B cell (primary cell): ENCODE measurements at places on chromosomes 7 and 10. TPM values are rescaled to one million over a fixed set of nuclear protein-coding genes. Genes with fewer than 3 reads are reported as not detected.

GRCh38 chr10:62873866-62874265, 57.7 kb upstream of the EGR2 start:
- no peak for DNase-seq

- no peak for DNase-seq
Observed at GRCh38 chr10:17425584-17426262, 28.7 kb downstream of the ST8SIA6 start.

GRCh38 chr10:131750171-131750895, 150.5 kb upstream of the PPP2R2D start:
- no peak for DNase-seq

DNA sequence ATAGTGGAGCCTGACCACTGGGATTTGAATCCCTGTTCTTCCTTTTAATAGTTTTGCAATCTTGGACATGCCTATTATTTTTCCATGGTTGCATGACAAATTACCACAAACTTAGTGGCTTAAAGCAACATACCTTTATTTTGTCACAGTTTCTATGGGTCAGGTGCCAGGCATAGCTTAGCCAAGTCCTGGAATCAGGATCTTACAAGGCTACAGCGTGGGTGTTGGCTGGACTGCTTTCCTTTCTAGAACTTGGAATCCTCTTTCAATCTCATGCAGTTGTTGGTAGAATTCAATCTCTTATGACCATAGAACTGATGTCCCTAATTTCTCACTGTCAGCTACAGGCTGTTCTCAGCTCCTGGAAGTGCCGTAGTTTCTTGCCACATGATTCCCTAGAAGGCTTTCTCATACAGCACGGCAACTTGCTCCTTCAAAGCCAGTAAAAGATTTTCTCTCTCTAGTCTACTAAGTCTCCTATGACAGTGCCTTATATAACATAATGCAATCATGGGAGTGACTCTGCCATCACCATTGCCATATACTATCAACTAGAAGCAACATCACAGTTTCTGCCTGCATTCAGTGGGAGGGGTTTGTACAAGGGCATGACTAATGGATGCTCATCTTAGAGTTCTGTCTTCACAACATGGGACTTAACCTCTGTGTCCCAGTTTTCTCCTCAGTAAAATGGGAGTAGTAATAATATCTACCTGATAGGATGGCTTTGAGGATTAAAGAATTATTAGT, 243.4 kb upstream of the FZD1 start:
- DNase-seq: no peak

CACNB2 gene
- not detected in 2 replicates for total RNA-seq

- DNase-seq: no peak
Observed at GRCh38 chr10:112098682-112099081, 84.9 kb downstream of the GPAM start.

GRCh38 chr7:158108646-158109293, 478.9 kb downstream of the PTPRN2 start:
- no peak for DNase-seq

EEPD1 gene
- 3.8 and 4.1 TPM in 2 replicates for total RNA-seq

NODAL gene
- total RNA-seq: not detected in 2 replicates

CXCL12 gene
- total RNA-seq: not detected in 2 replicates

PNLIPRP1 gene
- not detected in 2 replicates for total RNA-seq
